Hematopoietic multipotent progenitor cell treated with erythropoietin and hydrocortisone succinate and interleukin-3 and kit ligand, for 17 days (in vitro differentiated cells): ENCODE measurements at places on chromosomes 13 and 19.
A peak's percentile ranks its signal among the peaks of the same experiment; 100 is the strongest.

- no peak for DNase-seq
These were observed 61.2 kb upstream of the FRY start for GRCh38 chr13:31970231-31970930.

DNA sequence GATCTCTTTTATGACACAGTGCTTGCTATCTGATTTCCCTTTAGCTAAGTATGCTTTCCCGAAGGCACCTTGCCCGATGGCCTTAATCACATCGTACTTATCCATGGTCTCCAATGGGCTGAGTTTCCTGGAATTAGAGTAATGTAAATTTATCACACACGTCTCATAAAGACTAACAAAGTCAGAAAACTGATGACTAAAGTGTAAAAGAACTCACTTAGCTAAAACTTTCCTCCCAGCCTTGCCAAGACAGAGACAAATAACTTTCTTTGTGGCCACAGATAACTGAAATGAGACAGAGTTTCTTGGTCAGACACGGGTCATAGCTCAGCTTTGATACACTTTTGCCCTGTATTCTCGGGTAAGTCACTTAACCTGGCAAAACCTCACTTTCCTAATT, 1.5 kb downstream of the NEK5 start:
- no peak for DNase-seq

DNA sequence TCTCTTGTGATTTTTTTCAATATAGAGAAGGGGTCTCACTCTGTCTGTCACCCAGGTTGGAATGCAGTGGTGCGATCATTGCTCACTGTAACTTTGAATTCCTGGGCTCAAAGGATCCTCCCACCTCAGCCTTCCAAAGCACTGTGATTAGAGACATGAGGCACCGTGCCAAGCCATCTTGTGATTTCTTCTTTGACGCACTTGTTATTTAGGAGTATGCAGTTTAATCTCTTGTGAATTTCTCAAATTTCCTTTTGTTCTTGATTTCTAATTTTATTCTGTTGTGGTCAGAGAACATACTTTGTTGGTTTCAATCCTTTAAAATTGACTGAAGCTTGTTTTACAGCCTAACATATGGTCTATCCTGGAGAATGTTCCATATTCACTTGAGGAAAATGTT, 14.5 kb downstream of the IPO5 start:
- DNase-seq = no peak

GRCh38 chr13:105363261-105364190, 1171.9 kb downstream of the EFNB2 start:
- DNase-seq = no peak

DNA sequence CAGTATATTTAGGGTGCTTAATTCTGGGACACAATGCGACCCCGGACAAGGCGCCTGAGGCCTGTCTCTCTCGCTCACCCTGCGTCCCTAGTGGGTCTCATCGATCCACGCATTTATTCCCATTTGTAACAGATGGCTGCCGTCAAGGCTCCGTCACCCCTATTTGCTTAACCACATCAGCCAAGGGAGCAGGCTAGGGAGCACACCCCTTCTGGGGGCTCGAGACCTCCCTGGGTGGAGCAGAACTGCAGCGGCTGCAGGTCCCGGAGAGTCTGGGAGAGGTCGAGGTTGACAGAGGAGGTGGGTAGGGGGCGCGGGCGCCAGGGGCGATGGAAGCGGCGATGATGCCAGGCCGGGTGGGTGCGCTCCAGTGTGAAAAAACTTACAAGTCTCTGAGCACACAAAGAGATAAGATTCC, 507 bp downstream of the ALG5 start:
- DNase-seq = peak; percentile 29

DNA sequence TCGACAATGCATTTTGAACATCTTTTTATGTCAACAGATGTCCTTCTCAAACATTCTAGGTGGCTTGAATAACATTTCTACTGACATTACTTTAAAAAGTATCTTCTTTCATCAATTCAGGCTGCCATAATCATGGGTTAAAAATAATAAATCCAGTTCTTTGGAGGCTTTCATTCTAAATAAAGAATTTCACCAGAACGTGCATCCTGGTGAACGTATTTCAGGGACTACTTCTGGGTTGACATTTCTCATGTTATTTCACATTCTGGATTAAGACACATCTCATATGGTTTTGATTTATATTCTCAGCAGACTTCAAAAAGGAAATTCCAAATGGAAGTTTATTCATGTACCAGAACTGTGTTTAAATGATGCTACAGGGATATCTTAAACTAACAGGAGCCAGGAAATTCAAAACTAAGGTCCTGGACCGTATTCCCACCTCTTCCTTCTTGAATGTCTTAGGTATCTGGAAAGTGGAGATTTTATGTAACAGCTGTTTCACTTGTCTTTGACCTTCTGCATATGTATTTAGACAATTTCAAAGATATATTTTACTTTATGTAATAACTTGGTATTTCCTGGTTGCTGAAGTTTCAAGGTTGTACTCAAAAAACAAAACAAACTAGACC, 107.2 kb downstream of the STARD13 start:
- DNase-seq = no peak

- DNase-seq = peak; percentile 55
These were observed 15.8 kb downstream of the ARRDC2 start for GRCh38 chr19:18023622-18024251.

DNA sequence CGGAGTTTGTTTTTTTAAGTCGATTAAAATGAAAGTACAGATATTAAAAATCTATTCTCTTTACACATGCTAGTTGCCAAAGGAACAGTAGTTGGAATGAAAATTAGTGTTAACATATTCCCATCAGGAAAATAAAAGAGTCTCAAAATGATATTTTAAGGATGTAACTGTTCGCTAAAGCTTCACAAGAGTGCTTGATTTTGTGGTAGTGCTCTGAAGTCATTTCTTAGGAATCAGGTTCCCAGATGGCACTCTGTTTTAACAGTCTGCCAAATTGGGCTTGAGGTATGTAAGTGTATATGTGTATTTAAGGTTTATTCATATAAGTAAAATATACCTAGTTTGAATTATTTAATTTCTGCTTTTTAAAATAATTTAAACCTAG, 128.8 kb downstream of the LMO7 start:
- no peak for DNase-seq

DNA sequence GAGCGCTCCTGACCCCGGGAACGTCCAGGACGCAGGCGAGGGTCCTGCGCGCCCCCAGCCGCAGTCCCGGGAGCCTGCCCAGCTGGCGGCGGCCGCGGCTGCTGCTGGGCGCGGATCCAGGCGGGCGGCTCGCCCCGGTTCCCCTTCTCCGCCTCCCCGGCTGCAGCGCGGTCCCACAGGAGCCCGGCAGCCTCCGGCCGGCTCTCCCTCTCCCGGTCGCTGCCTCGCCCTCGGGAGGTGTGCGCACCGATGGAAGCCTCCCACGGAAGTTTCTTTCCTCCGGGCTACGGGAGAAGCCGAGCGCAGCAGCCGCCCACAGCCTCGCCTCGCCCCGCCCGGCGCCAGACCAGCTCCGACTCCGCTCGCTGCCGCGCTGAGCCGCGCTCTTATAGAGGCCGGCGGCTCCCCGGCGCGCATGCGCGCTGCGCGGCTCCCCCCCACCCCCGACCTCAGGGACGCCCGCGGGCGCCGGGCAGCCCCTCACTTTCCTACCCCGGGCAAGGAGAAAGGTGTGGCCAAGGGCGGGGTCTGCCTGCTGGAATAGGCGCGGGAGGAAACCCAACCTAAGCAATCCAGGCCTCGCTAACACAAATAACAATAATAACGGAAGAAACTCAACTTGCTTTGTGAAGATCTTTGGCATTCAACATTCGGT, at the start of gene SHISA2:
Gene SHISA2, minus strand, starts transcription at position 360 of the 655 bp plus-strand sequence. CDS start 1,041 bp downstream, outside the sequence.
- no peak for DNase-seq

- no peak for DNase-seq
These were observed 1551.8 kb downstream of the SLITRK1 start for GRCh38 chr13:82330499-82330898.

GRCh38 chr19:16118489-16119033, 6.9 kb downstream of the RAB8A start:
- DNase-seq = no peak

- no peak for DNase-seq
These were observed 9.4 kb upstream of the CACNG6 start for GRCh38 chr19:53982001-53982451.

DNA sequence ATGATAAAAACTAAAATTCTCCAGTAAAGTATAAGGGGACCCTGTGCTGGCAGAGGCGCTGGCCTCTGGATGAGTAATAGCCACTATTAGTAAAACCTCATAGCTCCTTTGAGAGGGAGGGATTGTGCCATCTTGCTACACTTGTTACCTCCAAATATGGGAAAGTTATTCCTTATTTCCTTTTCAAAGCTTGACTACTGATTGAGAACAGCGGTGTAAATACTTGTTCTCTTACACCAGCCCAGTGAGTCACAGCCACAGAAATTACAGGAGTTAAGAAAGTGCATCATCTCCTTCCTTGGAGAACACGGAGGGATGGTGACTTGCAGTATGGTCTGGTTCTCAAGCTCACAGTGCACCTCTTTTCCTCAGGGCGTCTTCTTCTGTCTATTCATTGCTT, 379.0 kb downstream of the EFNB2 start:
- DNase-seq = no peak

DNA sequence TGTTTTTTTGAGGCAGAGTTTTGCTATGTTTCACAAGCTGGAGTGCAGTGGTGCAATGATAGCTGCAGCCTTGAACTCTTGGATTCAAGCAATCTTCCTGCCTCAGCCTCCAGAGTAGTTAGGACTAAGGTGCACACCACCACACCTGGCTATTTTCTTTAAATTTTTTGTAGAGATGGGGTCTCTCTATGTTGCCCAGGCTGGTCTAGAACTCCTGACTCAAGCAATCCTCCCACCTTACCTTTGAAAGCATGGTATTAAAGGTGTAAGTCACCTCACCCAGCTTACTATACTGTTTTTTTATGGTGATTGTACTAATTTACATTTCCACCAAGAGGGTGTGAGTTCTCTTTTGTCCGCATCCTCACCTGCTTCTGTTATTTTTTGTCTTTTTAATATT, 110.0 kb downstream of the FREM2 start:
- DNase-seq = no peak

GRCh38 chr19:55447421-55448174, 4.5 kb upstream of the SHISA7 start:
- DNase-seq = no peak

GRCh38 chr19:19101540-19101939, 36.7 kb downstream of the TMEM161A start:
- no peak for DNase-seq

DNA sequence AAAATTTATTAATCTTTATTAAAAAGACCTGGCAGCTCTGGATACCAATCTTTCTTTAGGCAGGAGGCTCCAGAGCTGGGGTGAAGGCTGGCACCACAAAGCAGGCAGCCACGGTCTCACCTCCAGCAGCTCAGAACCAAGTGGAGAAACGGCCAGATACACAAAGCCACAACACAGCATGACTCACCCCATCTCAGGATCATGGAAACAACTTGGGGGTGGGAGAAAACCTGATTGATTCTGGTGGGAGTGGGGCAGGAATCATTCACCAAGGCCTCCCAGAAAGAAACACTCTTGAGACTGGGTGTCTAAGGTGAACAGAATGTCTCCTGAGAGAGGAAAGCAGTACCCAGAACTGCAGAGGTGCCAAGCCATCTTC, 64.2 kb downstream of the CRYL1 start:
- DNase-seq = no peak

DNA sequence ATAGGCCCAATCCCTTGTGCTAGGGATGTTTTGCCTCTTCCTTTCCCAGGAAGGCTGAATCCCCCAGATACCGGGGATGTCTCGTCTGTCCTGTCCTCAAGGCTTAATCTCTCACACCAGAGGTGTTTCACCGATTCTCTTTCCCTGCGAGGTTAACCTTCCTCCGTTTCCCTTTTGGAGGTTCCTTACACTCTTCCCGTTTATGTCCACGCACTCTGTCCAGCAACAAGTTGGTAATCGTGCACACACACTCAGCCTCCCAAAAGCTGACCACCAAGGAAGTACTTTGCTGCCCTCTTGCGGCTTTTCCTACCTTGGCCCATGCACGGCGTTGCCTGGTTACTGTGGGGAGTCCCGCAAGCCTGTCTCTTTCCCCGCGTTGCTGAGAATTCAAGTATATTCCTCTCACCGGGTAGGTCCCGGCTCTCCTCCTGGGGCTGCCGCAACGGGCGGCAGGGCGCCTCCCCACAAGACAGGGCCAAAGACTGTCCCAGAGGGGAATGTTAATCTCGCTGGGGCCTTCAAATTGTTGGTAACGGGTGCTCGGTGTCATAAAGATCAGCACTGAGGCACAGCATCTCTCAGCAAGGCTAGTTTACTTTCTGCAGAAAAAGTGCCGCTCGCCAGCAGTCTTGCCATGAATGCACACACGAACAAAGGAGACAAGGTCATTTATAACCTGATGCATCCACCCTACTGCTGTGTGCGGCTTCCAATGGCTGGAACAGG, 36.7 kb upstream of the CD177 start:
- no peak for DNase-seq

GRCh38 chr13:27415116-27415515, 9.3 kb upstream of the GTF3A start:
- DNase-seq = no peak

- DNase-seq = no peak
These were observed 156.9 kb upstream of the TSHZ3 start for GRCh38 chr19:31506102-31506501.

GRCh38 chr13:43303033-43303729, 279.8 kb downstream of the DNAJC15 start:
- no peak for DNase-seq

DNA sequence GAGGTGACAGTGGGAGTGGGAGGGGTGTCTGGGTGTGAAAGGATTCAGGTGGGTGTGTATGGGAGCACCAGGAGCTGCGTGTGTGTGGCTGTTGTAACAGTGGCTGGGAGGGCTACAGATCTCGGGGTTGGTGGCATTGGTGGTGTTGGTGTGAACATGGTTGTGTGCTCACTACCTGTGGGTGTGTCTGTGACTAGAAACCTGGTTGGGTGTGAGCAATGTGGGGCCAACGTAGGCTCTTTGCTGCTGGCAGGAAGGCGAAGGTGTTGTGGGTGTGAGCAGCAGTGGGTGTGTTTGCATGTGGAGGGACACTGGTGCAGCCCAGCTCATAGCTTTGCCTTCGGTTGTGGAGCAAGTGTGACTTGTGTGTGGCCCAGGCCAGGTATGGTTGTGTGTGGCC, 3.7 kb upstream of the NR2C2AP start:
- DNase-seq = no peak

DNA sequence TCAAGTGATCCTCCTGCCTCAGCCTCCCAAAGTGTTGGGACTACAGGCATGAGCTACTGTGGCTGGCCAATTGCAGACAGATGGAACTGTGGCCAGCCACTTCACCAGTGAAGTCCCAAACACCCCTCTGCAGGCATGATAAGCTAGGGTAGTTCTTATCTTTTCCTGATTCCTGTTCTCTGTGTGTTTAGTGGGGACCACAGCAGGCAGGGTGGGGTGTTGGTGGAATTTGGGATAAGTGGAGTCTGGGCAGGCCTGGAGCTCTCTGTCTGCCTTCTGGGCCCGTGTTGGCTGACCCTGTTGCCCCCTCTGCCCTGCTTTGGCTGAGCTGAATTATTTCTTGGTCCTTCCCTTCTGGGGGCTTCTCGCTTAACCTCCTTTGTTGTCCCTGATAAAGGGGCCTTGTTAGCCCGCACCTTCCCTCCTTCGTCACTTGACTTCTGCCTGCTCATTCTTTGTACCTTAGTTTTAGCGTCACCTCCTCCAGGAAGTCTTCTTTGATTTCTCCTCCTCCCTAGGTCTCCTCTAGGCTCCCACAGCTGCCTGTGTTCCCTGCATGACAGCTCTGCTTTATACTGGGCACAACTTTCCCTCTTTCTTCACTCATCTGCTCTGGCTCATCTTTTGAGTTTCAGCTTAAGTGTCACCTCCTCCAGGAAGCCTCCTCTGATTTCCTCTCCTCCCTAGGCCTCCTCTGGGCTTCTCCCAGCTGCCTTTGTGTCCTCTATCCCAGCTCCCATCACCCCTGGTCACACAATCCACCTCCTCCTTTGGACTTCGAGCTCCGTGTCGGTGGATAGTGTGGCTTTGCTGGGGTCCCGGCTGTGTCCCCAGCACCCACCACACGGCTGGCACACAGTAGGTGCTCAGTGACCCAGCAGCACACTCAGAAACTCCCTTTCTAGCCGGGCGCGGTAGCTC, 1.7 kb upstream of the NCLN start:
- DNase-seq = peak; percentile 31
